Umbilical cord (tissue), 2 donors: ENCODE measurements at places on chromosomes 6 and 20. TPM values are rescaled to one million over a fixed set of nuclear protein-coding genes. Genes with fewer than 3 reads are reported as not detected.

The HTR1B gene
- total RNA-seq = 17.1 TPM

The PTP4A1 gene
- 40.4 TPM for total RNA-seq

DNA sequence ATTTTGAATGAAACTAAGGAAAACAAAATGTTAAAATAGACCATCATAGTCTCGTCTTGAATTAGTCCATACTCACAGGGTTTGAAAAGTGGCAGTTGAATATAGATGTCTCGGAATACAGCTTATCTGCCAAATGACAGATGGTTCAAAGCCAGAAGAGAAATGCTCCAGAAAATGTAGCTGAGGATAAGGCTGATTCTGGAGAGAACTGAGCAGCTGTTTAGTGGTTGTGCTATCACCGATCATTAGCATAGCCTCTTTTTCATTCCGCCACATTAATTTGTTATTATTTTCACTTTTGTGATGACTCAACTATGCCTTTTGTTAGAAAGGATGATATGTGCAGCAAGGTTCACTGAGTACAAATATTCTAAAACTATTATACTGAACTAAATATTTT, 390.2 kb upstream of the MAN1A1 start:
- no peak for DNase-seq

- no peak for DNase-seq
Observed at GRCh38 chr6:85137865-85138264, 312.0 kb upstream of the NT5E start.

The TREML2 gene
- 0.72 TPM for total RNA-seq

The BPIFB2 gene
- not detected for total RNA-seq

GRCh38 chr6:107811591-107812218, 12.4 kb downstream of the SCML4 start:
- DNase-seq = peak; percentile 45
